ENCODE measurements at places on chromosomes 6 and 20.

- DNase-seq: no peak
Measured at GRCh38 chr20:52457826-52458225, 266.2 kb upstream of the ZFP64 start.

DNA sequence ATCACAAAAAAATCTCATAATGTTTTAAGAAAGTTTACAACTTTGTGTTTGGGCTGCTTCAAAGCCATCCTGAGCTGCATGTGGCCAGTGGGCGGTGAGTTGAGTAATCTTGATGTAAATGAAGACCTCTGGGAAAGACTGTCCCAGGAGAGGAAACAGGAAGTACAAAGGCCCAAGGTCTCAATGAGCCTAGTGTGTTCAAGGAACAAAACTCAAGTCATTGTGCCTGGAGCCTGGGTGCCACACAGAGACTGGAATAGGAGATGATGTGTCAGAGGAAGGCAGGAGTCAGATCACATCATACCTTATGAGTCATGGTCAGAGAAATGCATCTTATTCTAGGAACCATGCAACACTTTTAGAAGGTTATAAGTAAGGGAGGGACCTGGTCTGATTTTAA, 51.5 kb downstream of the COL19A1 start:
- no peak for DNase-seq

GRCh38 chr20:63782051-63782471, 42.5 kb downstream of the SLC2A4RG start:
- DNase-seq: peak; percentile 56

DNA sequence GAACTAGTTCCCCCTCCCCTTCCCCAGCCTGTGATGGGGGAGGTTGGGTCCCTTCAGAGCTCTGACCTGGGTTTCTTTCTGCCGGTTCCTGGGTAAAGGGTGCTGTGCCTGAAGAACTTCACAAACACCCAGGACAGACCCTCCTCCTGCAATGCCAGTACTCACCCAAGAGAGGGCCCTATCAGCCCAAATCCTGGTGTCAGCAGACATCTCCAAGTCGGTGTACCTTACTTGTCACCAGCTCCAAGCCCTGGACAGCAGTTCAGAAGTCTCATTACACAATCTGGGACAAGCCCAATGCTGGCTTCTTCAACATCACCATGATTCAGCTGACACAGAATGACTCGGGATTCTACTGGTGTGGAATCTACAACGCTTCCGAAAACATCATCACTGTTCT, 467 bp downstream of the TREML4 start:
- DNase-seq: no peak

DNA sequence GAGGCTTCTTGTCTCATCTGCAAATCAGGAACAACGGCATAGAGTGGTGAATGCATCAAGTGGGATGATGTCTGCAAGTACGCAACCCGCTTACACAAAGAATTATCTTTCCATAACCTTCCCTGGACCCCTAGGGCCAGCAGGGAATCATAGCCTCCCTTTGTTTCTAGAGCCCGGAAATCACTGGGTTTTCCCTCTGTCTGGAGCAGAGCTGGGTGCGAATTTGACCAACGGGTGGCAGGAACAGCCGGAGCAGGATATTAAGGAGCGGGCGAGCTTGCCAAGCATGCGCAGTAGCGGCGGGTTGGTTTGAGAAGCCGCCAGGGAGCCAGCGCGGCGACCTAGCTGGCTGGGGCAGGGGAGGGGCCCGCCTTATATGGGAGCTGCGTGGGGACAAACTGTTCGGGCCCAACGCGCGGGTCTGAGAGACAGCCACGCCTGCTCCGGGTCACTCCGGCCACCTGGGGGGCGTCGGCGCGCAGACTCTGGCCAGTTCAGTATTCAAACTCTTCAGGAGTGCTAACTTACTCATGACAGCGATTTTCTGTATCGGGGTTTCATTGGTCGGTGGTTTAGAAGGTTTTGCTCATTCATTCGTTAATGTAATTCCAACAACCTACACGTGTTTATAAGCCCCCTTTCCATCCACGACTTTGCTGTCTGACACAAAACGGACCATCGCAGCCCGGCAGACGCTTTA, 1.6 kb upstream of the KIF16B start:
- peak; percentile 71 for DNase-seq

GRCh38 chr20:3847429-3847940, 851 bp downstream of the MAVS start:
- no peak for DNase-seq

- no peak for DNase-seq
Measured at GRCh38 chr6:137942736-137943135, 75.7 kb downstream of the TNFAIP3 start.

- DNase-seq: no peak
Measured at GRCh38 chr6:155003476-155003875, 8.4 kb downstream of the TIAM2 start.

GRCh38 chr6:14397518-14397901, 279.9 kb downstream of the CD83 start:
- DNase-seq: no peak

DNA sequence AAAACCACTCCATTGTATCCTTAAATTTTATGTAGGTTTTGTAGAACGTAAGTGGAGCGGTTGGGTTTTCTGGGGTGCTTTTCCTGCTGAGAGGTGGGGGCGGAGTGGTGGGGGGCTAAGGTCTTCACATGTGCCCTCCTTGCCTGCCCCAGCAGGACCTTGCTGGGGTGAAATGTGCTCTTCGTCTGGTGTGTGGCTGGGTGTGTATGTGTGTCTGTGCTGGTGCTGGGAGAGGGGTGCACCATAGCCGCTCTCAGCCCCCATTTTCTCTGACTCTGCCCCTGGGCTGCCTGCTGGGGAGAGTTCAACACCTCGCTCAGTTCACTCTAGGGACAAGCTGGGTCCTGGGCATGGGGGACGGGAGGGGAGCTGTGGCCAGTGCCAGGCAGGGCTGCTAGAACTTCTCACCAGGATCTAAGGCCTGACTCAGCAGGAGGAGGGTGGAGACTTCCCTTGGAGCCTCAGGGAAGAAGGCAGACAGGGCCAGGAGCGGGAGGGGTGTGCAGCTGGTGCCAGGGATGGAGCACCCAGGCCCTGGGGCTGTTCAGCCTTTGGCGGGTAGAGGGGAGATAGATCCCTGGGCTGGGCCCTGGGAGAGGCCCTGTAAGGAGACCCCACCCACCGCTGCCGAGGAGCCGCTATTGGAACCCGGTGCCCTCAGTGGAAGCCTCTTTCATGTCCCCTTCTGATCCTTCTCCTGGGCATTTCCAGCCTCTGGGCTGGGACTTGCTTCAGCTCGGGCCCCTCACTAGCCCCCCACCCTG, 4.8 kb downstream of the SOX18 start:
- DNase-seq: no peak

DNA sequence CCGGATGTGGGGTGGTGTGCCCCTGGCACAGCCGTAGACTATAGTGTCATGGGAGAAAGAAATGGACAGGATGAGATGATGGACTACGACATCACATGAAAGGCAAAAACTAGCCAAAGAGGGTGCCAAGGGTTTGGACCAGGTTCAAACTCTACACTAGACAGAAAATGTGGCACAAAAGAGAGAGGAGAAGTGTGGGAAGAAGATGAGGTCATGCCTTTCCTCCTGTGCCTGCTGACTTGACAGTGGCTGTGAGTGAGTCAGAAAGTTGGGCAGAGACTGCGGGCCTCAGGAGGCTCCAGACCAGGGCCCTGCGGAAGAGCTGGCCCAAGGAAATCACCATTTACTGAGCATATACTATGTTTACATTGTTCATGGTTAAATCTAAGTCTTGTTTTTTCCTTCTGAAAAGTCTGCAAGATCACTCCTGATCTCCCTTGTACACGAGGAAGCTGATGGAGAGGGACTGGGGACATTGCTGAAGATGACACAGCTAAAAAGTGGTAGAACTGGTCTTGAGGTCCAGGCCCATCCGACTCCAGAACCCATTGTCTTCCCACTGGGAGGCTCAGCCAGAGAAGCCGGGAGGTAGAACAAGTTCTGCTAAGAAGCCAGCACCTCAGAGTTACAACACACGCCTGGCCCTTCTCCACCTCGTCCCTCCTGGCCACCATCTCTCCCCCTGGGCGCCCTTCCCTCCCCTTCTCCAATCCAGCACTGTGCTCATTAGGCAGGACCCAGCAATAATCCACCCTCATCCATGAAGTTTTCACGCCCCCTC, 35.6 kb downstream of the CNKSR3 start:
- DNase-seq: no peak

DNA sequence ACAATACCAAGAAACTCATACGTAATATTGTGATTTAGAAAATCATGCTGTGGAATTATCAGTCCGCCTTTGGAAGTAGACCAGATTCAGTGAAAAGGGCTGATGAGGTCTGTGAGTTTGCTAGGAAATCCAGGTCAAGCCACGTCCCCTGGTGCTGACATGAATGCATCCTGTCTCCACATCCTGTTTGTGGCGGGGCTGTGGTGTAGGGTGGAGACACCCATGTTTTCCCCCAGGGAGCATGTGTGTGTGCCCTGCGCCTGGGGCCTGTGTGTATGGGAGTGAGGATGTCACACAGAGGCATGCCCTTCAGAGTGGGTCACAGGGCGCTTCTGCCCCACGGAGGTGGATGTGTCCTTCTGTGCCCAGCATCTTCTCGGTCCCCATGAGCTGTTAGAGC, 109.1 kb downstream of the SASH1 start:
- DNase-seq: no peak

Measured in SK-N-DZ (cell line).